ENCODE measurements at places on chromosomes 11 and 22.

DNA sequence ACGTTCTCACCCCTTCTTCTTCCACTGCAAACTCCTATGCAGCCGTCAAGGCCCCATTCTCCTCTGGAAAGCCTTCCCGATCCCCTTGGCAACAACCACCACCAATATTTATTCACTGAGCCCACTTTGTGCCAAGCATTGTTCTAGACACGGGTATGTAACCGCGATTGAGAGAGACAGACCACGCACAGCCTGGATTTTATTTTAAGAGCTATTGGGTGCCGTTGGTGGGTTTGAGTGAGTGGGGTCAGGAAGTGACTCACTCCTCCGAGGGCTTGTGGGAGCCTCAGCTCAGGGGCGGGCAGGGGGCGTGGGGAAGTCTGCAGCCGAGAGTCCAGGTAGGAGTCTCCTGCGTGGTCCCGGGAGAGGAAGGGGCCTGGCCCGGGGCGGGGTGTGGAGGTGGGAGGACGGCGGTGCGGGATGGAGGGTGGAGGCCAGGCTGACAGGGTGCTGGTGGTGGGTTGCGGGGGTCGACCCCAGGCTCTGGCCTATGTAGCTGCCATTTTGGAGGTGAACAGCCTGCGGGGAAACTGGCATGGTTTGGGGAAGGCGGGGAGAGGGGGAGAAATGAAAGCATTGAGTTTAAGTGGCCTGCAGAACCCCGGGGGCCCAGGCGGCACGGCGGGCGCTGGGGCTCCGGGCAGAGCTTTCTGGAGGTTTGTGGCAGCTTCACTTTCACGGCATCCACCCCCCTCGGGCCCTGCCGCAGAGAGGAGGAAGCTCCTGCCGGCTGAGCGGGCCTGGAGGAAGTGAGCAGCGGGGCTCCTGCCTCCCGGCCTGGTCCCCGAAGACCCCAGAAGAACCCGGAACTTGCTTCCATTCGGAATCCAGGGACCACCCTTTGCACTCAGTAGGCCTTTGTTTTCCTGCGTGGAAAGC, 547 bp downstream of the PARVG start:
- peak; percentile 64 for DNase-seq

DNA sequence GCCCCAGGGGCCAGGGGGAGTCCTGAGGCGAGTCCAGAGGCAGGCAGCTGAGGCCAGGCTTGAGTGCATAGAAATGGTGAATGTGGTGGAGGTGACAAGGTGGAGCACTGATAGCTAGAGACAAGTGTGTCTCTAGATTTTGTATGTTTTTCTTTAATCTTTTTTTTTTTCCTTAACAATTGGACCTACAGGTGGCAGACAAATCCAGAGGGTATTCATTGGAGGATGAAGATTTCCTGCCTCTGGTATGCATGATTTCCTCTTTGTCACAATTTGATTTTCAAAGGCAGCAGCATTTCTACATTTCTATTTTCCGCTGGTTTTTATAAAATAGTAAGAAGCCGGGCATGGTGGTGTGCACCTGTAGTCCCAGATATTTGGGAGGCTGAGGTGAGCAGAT, 47.7 kb upstream of the DKK3 start:
- no peak for DNase-seq

- no peak for DNase-seq
These were observed 17.8 kb downstream of the ZFP91 start for GRCh38 chr11:58596621-58597020.

DNA sequence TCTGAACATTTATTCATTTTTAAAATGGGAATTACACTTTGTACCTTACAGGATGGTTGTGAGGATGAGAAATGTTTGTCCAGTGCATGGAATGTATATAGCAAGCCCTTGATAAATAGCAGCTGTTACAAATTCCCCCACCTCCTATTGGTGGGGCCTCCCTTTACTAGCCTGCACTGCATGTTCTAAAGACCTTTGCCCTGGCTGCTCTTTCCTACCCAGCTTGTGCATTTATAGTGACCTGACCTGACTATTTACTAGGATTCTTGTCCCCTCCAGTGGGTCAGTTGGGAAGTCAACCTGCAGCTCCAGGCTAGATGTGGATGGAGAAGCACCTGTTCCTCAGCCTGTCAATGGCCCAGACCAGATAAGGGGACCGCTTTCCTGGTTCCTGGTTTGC, 180.3 kb downstream of the HIPK3 start:
- no peak for DNase-seq

- DNase-seq: no peak
These were observed 56.1 kb upstream of the POU2AF1 start for GRCh38 chr11:111435046-111435698.

GRCh38 chr11:79119491-79120284, 321.1 kb downstream of the TENM4 start:
- no peak for DNase-seq

DNA sequence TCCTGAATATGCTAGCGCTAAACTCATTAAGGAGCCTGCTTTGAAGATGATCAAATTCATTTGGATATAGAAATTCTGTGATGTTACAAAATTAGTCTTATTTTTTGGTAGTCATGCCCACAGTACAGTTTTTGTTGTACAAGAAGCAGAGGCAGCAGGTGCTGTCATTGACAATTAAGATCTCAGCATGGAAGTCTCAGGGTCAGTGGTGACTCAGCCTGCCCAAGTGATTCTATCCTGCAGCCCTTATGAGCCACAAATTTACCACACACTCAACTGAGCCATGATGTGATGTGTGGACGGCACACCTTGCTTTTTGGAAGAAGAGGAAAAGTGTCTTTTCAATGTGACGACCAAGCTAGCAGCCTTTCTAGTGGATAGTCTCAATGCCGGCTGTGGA, 153.6 kb upstream of the SORL1-AS1 start:
- no peak for DNase-seq

- DNase-seq: no peak
These were observed 34.1 kb downstream of the PACS1 start for GRCh38 chr11:66104057-66104638.

- no peak for DNase-seq
These were observed 36.9 kb downstream of the PIWIL3 start for GRCh38 chr22:24737582-24737981.

DNA sequence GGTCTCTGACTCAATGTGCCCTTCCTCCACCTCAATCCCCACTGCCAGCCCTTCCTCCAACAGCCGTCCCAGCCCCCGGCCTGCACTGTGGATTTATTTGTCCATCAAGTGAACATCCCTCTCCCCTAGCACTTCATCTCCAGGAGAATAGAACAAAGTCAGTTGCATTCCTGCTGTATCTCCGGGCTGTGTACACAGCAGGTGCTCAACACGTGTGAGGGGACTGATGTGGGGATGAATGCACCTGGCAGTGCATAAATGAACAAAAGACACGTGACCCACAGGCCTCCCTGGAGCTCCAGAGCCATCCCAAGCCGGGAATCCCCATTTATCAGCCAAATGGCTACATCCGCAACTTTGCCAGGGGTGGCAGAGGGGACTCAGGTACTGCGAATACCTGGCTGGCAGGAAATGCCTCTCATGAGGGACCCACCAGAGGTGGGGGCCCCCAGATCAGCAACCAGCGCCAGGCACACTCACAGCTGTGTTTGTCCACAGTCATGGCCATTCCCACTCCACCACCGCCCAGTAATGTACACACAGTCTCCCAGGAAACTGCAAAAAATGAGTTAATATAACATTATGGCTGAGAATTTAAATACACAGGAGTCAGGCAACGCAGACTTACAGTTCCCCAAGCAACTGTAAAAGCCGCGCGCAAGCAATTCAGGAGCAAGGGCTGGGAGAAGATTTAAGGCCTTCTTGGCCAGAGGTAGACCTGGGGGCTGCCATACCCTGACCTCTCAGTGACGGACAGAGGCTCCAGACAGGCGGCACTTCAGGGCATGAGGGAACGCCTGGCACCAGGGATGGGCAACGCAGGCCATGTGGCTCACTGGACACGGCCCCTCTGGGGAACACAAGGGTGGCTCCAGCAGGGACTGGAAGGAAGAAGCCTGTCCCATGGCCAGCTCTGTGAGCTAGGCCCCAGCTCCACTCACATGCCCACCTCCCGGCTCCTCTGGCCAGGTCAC, 50.3 kb upstream of the TCF20 start:
- no peak for DNase-seq

- peak; percentile 63 for DNase-seq
These were observed 7.6 kb downstream of the TP53I11 start for GRCh38 chr11:44943118-44943517.

DNA sequence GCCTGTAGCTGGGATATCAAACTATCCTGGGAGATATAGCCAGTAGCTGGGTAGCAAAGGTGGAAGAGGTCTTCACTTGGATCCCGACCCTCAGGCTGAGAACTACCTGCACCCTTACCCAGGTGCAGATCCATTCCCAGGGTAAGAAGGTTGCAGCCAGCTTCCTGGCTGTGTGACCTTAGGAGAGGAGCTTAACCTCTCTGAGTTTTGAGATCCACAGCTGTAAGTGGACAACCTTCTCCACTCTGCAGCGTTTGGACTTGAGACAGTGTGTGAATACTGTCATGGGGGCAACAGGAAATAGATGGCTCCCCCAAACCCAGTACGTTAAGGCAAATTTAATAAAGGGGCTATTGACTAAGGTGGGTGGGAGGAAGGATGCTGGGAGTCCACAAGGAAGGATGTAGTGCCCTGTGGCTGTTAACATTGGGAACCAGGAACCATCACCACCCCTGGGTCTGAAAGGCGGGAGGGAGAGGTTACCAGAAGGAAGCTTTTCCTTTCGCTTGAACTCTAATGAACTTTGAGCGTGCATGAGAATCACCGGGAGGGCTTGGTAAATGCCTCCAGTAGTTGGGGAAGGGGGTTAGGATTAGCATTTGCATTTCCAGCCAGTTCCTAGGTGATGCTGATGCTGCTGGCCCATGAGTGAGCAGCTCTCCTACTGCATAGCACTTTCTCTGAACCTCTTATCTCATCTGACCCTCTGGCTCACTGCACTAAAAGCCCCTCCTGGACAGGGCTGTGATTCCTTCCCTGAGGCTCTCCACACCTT, 24.4 kb downstream of the SGSM1 start:
- no peak for DNase-seq

DNA sequence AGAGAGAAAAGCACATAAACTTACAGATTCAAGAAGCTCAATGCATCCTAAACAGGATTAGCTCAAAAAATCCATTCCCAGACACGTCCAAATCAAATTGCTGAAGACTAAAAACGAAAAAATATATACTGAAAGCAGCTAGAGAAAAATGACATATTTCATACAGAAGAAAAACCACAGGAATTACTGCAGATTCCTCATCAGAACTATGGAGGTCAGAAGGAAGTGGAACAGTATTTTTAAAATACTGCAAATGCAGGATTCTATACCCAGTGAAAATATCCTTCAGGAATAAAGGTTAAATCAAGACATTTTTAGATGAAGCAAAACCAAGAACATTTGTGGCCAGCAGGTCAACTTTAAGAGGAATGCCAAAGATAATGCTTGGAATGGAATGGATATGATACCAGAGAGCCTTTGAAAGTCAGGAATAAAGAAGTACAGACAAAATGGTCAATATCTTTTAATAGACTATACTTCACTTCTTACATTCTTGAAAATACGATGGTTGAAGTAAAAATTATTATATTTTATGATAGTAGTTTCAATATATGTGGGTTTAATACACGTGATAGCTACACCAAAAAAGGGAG, 352.9 kb downstream of the CTTN start:
- no peak for DNase-seq

DNA sequence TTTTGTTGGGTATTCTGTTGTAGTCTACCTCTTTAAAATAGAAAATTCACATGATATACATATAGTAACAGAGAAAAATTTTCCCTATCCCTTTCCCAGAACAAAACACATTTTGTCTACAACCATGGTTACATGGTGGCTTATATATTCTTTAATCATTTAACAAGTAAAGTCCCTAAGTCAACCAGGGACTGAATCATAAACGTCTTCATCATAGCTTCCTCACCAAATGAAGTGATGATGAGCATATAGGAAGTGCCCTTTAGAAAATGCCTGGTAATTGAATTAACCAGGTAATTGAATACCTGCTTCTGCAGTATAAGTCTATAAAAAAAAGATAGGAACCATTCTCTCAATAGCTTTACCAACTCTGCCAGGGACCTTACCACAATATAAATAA, 101.2 kb downstream of the APOL5 start:
- no peak for DNase-seq

- DNase-seq: no peak
These were observed 1.7 kb downstream of the TKFC start for GRCh38 chr11:61334434-61335354.

GRCh38 chr22:35140879-35141745, 75.2 kb downstream of the ISX start:
- no peak for DNase-seq

DNA sequence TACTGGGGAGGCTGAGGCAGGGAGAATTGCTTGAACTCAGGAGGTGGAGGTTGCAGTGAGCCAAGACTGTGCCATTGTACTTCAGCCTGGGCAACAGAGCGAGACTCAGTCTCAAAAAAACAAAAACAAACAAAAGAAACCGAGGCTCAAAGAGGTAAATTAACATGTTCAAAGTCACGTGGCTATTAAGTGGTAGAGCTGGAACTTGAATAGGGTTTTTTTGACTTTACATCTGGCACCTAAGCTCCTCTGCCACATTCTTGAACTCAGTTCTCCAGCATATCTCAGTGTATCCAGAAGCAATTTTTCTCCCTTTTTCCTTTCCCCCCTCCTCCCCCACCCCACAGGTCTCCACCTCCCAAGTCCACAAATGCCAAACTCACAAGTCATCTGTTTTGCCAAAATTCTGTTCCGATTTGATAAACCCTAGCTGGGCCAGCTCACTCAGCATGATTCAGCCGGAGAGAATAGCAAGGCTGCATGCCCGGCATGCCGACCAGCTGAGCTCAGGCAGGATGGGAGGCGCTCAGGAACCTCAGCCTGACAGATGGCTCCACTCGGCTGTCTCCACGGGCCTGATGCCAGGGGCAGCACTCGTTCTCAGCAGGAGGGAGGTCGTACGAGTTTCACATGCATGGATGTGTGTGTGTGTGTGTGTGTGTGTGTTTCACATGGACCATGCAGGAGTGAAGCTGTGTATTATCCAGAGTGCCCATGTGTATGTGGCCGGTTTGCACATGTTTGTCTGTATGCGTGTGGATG, 63.2 kb upstream of the RRAS2 start:
- no peak for DNase-seq

DNA sequence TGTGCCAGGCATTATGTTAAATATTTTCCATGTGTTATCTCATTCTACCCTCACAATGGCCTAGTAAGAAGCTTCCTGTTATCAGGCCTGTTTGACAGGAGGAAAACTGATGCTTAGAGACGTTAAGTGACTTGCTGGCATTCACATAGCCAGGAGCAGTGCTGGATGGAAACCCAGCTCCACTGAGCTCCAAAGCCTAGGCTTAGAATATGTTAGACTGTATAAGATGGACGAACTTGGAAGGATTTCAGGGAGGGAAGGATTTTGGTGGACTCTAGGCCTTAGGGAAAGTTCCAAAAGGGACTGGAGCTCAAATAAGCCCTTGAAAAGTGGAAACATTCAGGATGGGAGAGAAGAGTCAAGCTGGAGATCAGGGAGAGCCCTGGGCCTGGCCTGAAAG, 2.1 kb downstream of the CD44 start:
- no peak for DNase-seq
